ENCODE measurements at places on chromosomes 6 and 20. TPM values are rescaled to one million over a fixed set of nuclear protein-coding genes. Genes with fewer than 3 reads are reported as not detected.

DNA sequence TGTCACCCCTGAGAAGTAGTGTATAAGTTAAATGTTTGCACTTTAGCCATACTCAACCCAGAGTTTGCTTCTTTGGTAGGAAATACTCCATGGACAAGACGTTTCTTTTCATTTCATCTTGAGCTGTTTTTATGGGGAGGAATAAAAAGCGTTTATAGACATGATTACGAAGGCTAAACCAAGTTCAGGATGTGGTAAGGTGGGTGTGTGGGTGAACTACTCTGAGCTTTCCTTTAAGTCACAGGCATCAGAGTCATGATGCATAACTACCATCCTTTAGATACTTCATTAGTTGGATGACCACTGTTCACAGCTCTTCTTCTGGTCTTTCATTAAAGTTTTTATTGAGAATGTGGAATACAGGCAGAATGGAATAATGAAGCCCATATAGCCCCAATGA lies 48.9 kb downstream of the EBF4 start:
- no peaks in the 10 kb centered on the region for H3K4me1 ChIP-seq
- no peaks in the 10 kb centered on the region for H3K27me3 ChIP-seq
- H3K27ac ChIP-seq, result no peak overlapping the region
- DNase-seq, result no peak

- peak overlapping the region; percentile 77 for H3K27ac ChIP-seq
- no peak overlapping the region for H3K4me3 ChIP-seq
- H3K36me3 ChIP-seq, result no peaks in the 10 kb centered on the region
- DNase-seq, result peak; percentile 34
- H3K4me1 ChIP-seq, result peaks cover 41% of the 10 kb centered on the region
These were observed 123.3 kb downstream of the KIF13A start for GRCh38 chr6:17863901-17864754.

GRCh38 chr6:147906361-147906760 lies 397.9 kb downstream of the SAMD5 start:
- no peaks in the 10 kb centered on the region for H3K36me3 ChIP-seq
- DNase-seq, result no peak
- H3K27me3 ChIP-seq, result no peaks in the 10 kb centered on the region
- H3K4me3 ChIP-seq, result no peak overlapping the region
- no peak overlapping the region for H3K27ac ChIP-seq
- H3K4me1 ChIP-seq, result no peaks in the 10 kb centered on the region

DNA sequence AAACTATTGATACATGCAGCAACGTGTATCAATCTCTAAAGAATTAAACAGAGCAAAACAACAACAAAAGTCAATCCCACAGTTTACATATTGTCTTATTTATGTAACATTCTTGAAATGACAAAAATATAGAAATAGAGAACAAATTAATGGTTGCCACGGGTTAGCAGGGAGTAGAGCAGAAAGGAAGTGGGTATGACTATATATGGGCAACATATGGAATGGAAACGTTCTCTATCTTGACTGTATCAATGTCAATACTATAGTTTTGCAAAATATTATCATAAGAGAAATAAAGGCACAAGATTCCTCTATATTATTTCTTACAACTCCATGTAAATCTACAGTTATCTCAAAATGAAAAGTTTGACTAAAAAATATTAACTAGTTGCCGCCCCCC lies 12.8 kb downstream of the AK9 start:
- H3K27me3 ChIP-seq, result no peaks in the 10 kb centered on the region
- H3K4me3 ChIP-seq, result no peak overlapping the region
- H3K36me3 ChIP-seq, result no peaks in the 10 kb centered on the region
- H3K27ac ChIP-seq, result no peak overlapping the region
- DNase-seq, result no peak

GRCh38 chr6:6626187-6626586 lies 37.7 kb downstream of the LY86 start:
- H3K36me3 ChIP-seq, result no peaks in the 10 kb centered on the region
- no peaks in the 10 kb centered on the region for H3K27me3 ChIP-seq
- no peak overlapping the region for H3K4me3 ChIP-seq
- no peak for DNase-seq
- H3K27ac ChIP-seq, result no peak overlapping the region
- no peaks in the 10 kb centered on the region for H3K4me1 ChIP-seq

DNA sequence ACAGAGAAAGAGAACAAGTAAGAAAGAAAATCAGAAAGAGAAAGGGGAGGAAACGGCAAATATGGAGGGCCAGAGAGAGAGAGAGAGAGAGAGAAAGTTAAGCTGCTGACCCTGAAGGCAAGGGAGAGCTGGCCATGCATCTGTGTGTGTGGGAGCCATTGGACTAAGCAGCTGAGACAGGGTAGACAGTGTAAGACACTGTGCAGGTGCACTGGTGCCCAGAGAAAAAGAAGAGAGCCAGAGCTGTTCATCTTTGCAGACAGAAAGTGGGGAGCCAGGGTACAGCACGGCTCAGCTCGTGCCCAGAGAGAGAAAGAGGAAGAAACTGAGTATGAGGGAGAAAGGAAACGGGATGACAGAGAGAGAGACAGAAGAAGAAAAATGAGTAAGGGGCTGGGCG lies 24.2 kb upstream of the ZNF318 start:
- no peaks in the 10 kb centered on the region for H3K36me3 ChIP-seq
- H3K4me1 ChIP-seq, result no peaks in the 10 kb centered on the region
- H3K4me3 ChIP-seq, result no peak overlapping the region
- H3K27me3 ChIP-seq, result peaks cover 15% of the 10 kb centered on the region

GRCh38 chr6:40585651-40586269 lies 1.4 kb downstream of the LRFN2 start:
- no peaks in the 10 kb centered on the region for H3K36me3 ChIP-seq
- peaks cover 4% of the 10 kb centered on the region for H3K27me3 ChIP-seq
- H3K4me3 ChIP-seq, result no peak overlapping the region
- no peaks in the 10 kb centered on the region for H3K4me1 ChIP-seq
- no peak overlapping the region for H3K27ac ChIP-seq
- no peak for DNase-seq

DNA sequence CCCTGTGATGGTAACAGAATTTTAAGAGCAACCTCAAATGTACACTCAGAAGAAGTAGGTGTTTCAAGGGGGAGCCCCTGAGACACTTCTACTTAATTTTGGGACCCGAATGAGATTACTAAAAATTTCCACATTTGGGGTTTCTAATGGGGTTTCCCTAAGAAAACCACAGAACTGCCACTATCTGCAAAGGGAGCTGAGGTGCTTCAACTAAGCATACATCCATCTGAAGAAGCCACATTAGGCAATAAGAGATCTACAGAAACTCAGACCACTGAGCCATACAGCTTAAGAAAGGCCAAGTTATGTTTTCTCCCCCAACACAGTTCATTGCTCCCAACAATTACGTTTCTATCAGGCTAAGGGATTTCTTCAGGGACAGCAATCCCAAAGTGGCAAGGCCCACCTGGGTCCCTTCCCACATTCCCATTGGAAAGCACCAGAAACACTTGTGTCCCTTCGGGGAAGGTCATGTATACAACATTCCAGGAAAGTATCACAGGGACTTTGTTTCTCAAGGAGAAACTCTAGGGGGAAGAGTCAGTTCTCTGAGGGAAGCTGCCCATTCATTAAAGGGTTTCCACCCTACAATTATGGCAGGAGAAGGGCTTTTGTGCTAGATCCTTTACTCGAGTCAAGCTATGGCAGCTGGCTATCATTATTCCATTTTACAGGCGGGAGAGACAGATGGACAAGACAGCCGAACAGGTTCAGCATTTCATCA lies 5.0 kb downstream of the BCL2L1 start:
- no peaks in the 10 kb centered on the region for H3K27me3 ChIP-seq
- no peak for DNase-seq
- peak overlapping the region; percentile 13 for H3K27ac ChIP-seq
- peak overlapping the region; percentile 41 for H3K4me3 ChIP-seq
- peaks cover 29% of the 10 kb centered on the region for H3K36me3 ChIP-seq

DNA sequence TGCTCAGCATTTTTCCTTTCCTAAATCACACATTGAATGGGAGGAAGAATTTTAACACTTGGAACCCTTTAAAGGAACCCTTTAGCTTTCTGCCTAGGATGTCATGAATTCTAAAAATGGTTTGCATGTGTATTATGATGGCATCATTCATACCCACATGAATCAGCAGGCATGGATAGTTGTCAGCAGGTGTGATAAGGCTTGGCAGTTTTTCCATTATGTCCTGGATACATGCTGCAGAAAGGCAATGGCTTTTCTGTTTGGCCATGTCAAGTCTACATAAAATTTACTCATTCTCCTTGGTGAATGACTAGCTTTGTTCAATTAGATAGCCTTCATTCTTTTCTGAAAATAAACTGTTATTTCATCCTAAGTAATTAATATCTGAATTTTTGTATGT lies 353.7 kb downstream of the GRIK2 start:
- H3K36me3 ChIP-seq, result no peaks in the 10 kb centered on the region
- no peak overlapping the region for H3K4me3 ChIP-seq
- H3K27ac ChIP-seq, result no peak overlapping the region

- H3K36me3 ChIP-seq, result peaks cover 2% of the 10 kb centered on the region
- peak overlapping the region; percentile 72 for H3K27ac ChIP-seq
- H3K27me3 ChIP-seq, result no peaks in the 10 kb centered on the region
- H3K4me1 ChIP-seq, result peaks cover 18% of the 10 kb centered on the region
- DNase-seq, result peak; percentile 86
These were observed 14.1 kb upstream of the TCFL5 start for GRCh38 chr20:62875419-62876361.

DNA sequence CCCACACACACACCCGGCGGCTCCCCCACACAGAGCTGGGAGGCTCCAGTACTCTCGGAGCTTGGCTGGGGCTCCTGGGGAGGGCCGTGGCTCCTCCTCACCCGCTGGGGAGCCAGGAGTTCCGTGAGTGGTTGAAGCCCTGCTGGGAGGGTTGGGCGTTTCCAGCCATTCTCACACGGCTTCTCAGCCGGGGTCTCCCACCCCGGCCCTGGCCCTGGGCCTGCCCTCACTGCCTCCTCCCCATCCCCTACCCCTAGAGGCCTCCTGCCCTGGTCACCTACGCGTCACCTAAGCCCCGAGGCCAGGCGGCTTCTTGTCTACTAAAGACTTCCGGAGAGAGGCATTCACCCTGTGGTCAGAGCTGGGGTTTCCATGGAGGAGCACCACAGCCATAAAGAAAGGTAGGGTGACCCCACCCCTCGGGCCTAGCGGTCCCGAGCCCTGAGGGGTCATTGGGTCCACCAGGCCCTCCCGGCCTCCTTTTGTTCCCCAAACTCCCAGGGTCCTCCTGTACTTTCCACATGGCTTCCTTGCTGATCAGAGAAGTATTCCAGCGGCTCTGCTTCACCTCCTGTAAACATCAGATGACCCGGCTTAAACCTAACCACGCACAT lies 99.3 kb downstream of the TTLL2 start:
- H3K4me1 ChIP-seq, result no peaks in the 10 kb centered on the region
- no peaks in the 10 kb centered on the region for H3K36me3 ChIP-seq
- DNase-seq, result no peak
- no peak overlapping the region for H3K27ac ChIP-seq

DNA sequence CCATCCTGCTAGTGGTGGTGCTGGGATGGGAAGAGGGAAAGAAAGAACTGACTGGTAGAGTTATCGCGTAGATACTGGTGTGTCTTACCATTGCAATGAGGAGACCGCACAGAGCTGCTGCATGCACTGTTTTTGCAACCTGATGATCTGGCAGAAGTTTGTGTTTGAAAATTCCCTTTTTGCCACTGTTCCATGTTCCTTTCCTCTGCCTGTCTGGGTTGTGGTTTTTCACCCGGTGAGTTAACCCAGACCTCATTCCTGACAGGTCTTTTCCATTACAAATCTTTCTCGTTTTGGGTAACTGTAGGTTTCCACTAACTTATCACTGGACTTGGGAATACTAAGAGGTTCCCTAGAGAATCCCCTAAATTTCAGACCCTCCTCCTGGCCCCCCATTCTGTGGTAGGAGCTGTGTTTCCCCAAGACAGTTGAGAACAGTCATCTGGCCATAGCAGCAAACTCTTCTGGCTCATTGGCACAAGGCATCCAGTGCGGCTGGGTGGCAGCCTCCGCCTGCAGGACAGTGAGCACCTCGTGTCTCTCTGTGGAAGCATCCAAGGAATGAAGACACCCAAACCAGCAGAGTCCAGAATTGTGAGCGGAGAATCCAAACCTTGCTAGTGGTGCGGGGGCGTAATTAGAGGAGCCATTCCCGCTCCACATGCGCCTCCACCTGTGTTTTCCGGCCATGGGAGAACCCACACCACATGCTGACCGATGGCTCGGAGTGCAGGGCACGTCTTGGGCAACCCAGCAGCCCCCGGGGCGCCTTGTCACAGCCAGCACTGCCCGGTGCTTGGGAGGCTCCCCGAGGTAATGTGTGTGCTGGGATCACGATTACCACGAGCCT lies 32.8 kb downstream of the ERMARD start:
- no peak overlapping the region for H3K27ac ChIP-seq
- H3K4me3 ChIP-seq, result no peak overlapping the region
- no peaks in the 10 kb centered on the region for H3K36me3 ChIP-seq
- no peaks in the 10 kb centered on the region for H3K27me3 ChIP-seq
- peaks cover 6% of the 10 kb centered on the region for H3K4me1 ChIP-seq
- DNase-seq, result peak; percentile 53

GRCh38 chr6:135096403-135097130 lies 41.9 kb upstream of the HBS1L start:
- H3K36me3 ChIP-seq, result no peaks in the 10 kb centered on the region
- no peak overlapping the region for H3K4me3 ChIP-seq
- H3K4me1 ChIP-seq, result no peaks in the 10 kb centered on the region
- no peak overlapping the region for H3K27ac ChIP-seq
- H3K27me3 ChIP-seq, result no peaks in the 10 kb centered on the region

DNA sequence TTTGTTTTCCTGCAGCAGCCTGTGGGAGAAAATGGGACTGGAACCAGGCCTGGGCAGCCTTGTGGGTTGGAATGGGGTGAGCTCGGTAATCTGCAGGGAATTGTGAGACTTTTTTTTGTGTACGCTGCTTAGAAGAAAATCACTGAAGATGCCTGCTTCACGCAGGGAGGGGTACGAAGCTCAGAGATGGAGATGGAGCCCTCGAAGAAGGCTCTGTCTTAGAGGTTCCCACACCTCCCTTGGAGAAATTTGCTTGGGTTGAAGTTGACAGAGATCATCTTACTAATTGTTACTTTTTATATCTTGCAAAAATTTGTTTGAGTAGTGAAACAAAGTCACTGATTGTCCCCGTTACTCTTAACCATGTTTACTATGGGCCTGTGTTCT lies 894 bp downstream of the PYGB start:
- DNase-seq, result no peak
- H3K27me3 ChIP-seq, result no peaks in the 10 kb centered on the region
- peak overlapping the region; percentile 77 for H3K27ac ChIP-seq
- H3K4me3 ChIP-seq, result peak overlapping the region; percentile 85
- peaks cover 6% of the 10 kb centered on the region for H3K4me1 ChIP-seq

APOM gene
- total RNA-seq, result 1.0 TPM

ZBP1 gene
- total RNA-seq, result not detected

GLP1R gene
- not detected for total RNA-seq

TMEM244 gene
- total RNA-seq, result not detected

TMEM14A gene
- 27.5 TPM for total RNA-seq

CRIP3 gene
- total RNA-seq, result 0.26 TPM

NKX2-4 gene
- total RNA-seq, result not detected

CYP21A2 gene
- total RNA-seq, result not detected

ELMO2 gene
- 36.2 TPM for total RNA-seq

Data from fibroblast of lung (primary cell).